ENCODE measurements at places on chromosomes 5 and 9.

DNA sequence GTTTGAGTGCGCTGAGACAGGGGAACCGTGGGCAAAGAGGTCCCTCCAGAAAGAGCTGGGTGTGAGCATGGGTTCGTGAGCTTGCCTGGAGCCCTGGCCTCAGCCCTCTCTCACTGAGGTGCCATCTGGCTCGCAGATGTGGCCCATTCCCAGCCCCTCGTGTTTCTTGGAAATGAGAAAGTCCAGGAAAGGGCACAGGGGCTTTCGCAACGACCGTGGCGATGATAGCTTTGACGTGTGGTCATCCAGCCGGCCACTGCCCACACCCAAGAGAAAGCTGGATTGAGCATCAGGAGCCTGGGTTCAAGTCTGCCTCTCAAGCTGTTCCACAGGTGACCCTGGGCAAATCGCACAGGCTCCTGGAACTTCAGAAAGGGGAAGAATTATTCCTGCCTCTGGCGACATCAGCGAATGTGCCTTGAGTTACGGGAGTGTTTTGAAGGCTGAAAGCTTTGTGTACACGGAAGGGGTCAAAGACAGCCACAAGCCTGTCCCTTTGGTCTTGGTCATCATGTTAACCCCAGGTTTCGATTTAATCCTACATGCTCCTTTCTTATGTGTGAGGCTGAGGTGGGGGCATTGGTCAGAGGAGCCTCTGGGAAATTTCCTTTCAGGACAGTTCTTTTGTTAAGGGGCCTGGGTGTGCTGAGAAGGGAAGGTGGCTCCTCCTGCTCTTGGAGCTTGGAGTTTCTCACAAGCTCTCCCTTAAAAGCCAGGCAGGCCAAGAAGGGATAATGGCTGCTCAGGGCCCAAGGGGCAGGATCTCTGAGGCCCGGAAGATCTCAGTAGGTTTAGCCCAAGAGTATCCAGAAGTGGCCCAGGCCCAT is 41.7 kb upstream of the IL17B start:
- DNase-seq: no peak

DNA sequence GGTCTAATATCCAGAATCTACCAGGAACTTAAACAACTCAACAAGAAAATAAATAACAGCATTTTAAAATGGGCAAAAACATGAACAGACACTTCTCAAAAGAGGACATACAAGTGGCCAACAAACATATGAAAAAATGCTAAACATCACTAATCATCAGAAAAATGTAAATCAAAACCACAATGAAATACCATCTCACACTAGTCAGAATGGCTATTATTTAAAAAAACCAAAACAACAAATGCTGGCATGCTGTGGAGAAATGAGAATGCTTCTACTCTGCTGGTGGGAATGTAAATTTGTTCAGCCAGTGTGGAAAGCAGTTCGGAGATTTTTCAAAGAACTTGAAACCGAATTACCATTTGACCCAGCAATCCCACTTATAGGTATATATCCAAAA is 63.1 kb downstream of the ADAMTS6 start:
- no peak for DNase-seq

DNA sequence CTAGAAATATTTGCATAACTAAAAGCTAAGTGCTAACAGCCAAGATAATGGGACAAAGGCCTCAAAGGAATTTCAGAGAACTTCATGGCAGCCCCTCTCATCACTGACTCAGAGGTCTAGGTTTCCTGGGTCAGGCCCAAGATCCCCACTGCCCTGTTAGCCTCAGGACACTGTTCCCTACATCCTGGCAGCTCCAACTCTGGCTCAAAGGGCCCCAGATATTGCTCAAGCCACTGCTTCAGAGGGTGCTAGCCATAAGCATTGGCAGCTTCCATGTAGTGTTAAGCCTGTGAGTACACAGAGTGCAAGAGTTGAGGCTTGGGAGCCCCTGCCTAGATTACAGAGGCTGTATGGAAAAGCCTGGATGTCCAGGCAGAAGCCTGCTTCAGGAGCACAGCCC is 998.1 kb downstream of the TLE1 start:
- DNase-seq: no peak

- no peak for DNase-seq
Observed at GRCh38 chr5:164187785-164188184, 682.4 kb downstream of the MAT2B start.

DNA sequence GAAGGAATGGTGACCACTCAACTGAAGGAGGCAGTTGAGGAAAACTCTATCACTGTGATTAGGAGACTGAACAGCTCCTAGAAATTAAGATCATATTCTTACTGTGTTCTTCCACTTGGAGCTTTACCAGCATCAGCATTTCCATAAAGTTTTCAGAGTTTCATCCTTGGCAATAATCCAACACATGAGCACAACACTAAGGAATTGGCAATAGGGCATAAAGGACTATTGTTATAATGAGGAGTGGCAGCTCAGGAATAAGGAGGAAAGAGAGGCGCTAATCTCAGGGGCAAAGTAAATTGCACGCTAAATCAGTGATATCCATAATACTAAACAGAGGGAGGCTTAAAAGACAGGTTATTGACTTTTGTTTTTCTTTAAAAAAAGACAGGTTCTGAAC is 338.9 kb downstream of the EFNA5 start:
- no peak for DNase-seq

- DNase-seq: no peak
Observed at GRCh38 chr9:136361047-136361753, 2.3 kb downstream of the DNLZ start.
